Stimulated activated CD4-positive, alpha-beta T cell treated with anti-CD3 and anti-CD28 coated beads, Interleukin-4, amount 100 ng/mL, for 4 hours (primary cell): ENCODE measurements at places on chromosomes 7 and 10.

DNA sequence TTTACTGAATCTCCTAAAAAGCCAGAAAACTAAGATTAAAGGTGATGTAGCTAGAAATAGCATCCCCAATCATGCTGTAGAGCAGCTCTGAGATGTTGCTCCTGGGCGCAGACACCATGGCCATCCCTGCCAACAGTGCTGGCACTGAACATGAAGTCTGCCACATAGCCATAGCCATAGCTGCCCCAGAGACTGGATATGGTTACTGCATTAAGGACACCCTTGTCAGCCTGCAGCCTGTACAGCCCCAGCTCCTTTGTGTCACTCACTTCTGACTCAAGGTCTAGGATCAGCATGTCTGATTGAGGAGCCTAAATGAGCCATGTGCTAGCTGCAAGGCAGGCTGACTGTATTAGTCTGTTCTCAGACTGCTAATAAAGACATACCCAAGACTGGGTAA lies 284.6 kb downstream of the RPS24 start:
- DNase-seq, result no peak

- DNase-seq, result no peak
These were observed 29.2 kb downstream of the TFAM start for GRCh38 chr10:58414270-58415041.

- DNase-seq, result no peak
These were observed 10.5 kb downstream of the SKAP2 start for GRCh38 chr7:26853788-26854393.

GRCh38 chr7:102203218-102203617 lies 83.5 kb upstream of the SH2B2 start:
- no peak for DNase-seq

GRCh38 chr10:111656066-111656465 lies 527.5 kb downstream of the GPAM start:
- DNase-seq, result no peak

GRCh38 chr7:68980011-68980410 lies 618.3 kb upstream of the AUTS2 start:
- no peak for DNase-seq

- DNase-seq, result no peak
These were observed 294.3 kb upstream of the PFKP start for GRCh38 chr10:2772816-2773631.
